ENCODE measurements at places on chromosomes 2 and 18.

DNA sequence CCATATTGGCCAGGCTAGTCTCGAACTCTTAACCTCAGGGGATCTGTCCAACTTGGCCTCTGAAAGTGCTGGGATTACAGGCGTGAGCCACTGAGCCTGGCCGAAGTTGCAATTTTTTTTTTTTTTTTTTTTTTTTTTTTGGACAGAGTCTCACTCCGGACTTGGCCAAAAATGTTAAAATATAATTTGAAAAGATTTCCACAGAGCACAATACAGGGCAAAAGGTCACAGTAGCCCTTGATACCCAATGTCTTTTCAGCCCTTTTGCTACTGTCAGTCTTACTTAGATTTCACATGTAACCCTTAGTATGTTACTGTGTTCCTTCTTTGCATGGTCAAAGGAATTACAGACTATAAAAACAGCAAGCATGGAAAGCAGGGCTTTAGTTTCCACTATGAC is 42.6 kb upstream of the MAPRE2 start:
- no peak for DNase-seq

- DNase-seq = no peak
These were observed 48.3 kb downstream of the WDFY1 start for GRCh38 chr2:223896833-223897311.

GRCh38 chr2:28621172-28622100 is 125.6 kb downstream of the PLB1 start:
- no peak for DNase-seq

GRCh38 chr2:173654161-173654895 is 299.7 kb downstream of the CDCA7 start:
- no peak for DNase-seq

DNA sequence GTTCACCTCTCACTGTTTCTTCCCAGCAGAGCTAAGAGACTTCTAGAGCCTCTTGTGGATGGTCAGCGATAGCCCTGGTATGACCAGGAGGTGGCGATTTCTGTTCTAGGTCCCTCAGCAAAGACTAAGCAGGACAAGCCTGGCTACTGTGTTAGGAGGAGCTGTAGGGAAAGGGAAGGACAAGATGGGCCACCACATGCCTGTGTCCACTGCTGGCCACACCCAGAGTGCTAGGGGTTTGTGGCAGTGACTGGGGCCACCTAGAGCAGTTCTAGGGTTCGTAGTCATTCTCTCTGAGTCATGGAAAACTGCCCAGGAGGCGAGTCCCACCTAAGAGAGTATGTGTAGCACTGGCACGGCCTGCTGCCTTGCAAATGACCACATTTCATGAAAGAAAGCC is 179.4 kb downstream of the ALPK2 start:
- DNase-seq = no peak

GRCh38 chr2:203490391-203490790 is 44.7 kb downstream of the RAPH1 start:
- DNase-seq = no peak

DNA sequence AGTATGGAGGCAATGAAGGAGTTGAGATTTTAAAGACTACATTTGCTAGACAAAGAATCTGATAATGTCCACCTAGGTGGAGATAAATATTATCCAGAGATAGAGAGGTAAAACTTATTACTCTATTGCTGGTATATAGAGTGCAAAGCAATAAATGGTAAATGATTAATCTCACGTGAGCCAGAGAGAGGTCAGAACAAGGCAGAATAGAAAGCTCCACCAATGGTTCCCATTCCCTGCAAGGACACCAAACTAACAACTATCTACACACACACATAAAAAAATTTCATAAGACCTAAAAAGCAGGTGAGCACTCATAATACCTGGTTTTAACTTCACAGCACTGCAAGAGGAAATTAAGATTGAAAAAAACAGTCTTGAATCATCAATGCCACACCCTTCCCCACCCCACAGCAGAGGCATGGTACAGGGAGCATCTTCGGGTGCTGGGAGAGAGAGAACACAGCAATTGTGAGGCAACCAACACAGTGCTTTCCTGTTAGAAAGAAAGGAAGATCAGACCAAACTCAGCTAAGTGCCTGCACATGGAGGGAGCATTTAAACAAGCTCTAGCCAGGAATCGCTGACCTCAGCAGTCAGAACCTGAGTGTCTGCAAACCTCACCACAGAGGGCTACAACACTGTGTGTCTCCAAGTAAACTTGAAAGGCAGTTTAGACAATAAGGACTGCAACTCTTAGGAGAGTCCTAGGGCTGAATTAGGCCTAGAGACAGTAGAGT is 1432.6 kb upstream of the TMEFF2 start:
- no peak for DNase-seq

- no peak for DNase-seq
These were observed 70.7 kb downstream of the EDAR start for GRCh38 chr2:108918156-108918874.

DNA sequence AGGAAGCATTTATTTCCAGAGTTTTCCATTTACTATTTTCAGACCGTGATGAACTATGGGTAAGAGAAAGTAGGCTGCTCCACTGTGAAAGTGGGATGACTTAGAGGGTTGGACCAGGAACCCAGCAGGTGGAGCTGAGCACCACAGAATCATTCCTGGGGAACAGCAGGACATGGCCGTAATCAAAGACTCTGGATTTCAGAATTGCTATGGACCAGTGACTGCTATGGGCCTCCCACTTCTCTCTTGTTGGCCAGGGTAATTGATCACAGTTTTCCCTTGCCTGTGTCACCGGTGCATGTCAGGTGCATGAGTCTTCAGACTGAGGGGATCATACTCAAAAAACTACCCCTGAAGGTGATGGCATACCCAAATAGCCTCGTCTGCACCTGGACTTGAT is 90.6 kb upstream of the GPC1 start:
- no peak for DNase-seq

- no peak for DNase-seq
These were observed 123.6 kb downstream of the ZNF521 start for GRCh38 chr18:25228410-25228809.

DNA sequence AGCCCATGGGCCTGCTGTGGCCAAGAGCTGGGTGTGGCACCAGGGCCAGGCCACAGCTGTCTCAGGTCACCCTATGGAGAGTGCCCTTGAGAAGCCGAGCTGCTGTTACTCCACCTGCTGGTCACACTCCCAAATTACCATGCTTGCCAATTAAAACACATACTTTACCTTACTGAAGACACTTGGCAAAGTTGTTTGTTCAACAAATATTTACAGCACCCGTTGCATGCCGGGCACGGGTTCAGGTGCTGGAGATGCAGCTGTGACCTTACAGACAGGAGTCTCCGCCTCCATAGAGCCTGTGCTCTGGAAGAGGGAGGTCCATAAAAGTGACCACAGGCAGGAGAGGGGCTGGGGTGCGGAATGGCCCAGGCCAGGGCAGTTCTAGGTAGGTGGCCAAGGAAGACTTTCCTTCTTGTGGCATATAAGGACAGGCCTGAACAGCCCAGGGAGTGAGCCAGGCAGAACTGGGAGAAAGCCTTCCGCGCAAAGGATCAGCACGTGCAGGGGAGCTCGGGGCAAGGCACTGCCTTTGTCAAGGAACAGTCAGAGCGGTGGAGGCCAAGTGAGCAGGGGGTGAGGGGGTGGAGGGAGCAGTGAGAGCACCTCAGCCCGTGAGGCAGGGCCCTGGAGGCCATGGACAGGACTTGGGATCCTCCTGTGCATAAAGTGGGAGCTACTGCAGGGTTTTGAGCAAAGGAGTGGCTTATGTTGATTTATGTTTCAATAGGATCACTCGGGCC is 23.6 kb upstream of the RBM44 start:
- no peak for DNase-seq

DNA sequence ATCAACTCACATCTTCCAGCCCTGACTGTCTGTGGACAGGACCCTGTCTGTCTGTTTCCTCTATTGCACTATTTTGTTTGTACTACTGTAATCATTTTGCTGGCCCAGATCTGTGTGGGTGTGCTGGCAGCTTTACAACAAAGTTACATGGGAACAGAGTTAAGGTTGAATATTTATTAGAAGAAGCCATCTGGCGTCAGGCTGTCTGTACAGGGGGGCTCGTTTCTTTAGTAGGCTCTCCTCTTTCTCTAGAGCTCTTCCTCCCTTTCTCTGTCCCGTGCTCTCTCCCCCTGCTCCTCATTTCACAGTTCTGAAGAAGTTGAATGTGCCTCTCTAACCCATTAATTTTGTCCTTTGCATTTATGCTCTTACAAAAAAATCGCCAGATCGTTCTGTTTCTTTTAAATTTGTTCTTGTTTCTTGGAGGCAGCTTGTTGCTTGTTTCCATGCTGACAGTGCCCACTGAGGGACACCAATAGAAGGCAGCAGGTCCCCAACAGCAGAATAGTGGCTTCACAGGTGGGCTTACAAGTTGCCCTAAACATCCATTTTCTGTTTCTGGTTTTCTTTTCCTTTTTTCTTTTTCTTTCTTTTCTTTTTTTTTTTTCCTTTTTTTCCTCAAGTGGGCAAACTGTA is 315.2 kb upstream of the ZEB2 start:
- no peak for DNase-seq

DNA sequence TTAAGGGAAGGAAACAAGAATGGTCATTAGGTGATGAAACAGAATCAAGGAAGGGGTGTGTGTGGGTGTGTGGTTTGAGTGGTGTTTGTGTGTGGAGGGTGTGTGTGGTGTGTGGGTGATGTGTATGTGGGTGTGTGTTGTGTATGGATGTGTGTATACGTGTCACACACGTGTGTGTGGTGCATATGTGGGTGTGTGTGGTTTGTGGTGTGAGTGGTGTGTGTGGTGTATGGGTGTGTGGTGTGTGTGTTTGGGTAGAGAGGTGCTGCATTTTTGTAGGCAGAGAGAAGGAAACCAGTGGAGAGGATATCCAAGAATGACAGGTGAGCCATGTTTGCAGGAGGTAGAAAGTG is 1.1 kb upstream of the CEP192 start:
- DNase-seq = no peak
